Right kidney (tissue), 9 donors: ENCODE measurements at places on chromosomes 3 and 15.

- DNase-seq = no peak
These were observed 49.7 kb downstream of the LRTM1 start for GRCh38 chr3:54878145-54878544.

GRCh38 chr3:133491481-133492059 lies 81.9 kb upstream of the CDV3 start:
- DNase-seq = no peak

DNA sequence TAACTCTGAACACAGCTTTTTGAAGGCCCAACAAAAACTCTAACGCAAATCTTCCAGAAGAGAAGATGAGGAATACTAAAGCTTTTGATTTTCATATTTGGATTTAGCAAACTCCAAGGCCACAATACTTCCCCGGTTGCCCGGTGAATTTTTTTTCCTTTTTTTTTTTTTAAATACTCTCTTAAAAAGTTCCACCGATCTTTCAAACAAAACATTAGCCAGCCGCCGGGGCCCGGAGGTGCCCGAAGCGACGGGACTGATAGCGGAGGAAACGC lies 2.3 kb downstream of the FOXL2 start:
- DNase-seq = no peak

- DNase-seq = peak; percentile 59
These were observed 749 bp downstream of the SRGAP3 start for GRCh38 chr3:9248522-9249271.

GRCh38 chr3:45267097-45267496 lies 41.0 kb upstream of the TMEM158 start:
- no peak for DNase-seq

- no peak for DNase-seq
These were observed 7.6 kb downstream of the SLC27A2 start for GRCh38 chr15:50189633-50190032.

DNA sequence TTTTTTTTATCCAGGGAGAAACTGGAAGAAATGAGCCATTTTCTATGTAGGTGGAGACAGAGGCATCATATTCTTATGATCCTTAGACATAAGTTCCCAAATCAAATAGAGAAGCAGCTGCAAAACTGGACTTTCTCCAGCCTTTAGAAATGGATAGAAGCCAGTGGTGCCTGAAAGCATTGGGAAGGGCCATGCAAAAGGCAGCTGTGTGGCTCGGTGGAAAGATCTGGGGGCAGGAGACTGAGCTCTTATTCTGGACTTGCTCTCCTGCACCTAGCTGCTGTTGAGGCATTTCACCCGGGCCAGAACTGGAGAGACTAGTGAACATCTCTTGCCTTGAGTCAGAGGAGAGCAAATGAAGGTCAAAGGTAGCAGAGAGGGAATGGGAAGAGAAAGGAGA lies 73.1 kb downstream of the TFG start:
- no peak for DNase-seq

- no peak for DNase-seq
These were observed 2.1 kb downstream of the QTRT2 start for GRCh38 chr3:114058646-114059045.

DNA sequence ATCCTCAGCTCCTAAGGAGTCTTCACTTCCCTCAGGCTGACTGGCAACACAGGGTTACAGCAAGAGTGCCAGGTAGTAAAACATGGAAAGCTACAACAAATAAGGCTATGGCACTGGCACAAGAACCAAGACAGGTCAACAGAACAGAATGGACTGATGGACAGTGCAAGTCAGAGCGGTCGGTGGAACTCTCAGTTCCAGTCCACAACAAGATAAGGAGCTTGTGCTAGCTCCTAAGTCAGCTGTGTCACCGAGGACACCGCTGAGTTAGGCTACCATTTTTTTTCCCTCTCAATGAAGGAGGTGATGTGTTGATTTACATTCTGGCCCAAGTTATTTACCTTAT lies 55.9 kb upstream of the LIMD1 start:
- no peak for DNase-seq

DNA sequence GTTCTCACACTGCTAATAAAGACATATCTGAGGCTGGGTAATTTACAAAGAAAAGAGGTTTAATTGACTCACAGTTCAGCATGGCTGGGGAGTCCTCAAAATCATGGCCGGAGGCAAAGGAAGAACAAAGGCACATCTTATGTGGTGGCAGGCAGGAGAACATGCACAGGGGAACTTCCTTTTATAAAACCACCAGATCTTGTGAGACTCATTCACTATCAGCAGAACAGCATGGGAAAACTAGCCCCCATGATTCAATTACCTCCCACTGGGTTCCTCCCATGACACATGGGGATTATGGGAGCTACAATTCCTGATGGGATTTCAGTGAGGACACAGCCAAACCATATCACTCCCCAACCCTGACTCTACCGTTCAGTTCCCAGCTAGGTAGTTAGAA lies 59.7 kb upstream of the MINAR1 start:
- no peak for DNase-seq

GRCh38 chr15:28098766-28099554 lies at the start of gene OCA2:
TSS of gene OCA2 (minus strand) at chr15:28099315. CDS start at chr15:28081874, 17,441 bp downstream.
- DNase-seq = peak; percentile 78

DNA sequence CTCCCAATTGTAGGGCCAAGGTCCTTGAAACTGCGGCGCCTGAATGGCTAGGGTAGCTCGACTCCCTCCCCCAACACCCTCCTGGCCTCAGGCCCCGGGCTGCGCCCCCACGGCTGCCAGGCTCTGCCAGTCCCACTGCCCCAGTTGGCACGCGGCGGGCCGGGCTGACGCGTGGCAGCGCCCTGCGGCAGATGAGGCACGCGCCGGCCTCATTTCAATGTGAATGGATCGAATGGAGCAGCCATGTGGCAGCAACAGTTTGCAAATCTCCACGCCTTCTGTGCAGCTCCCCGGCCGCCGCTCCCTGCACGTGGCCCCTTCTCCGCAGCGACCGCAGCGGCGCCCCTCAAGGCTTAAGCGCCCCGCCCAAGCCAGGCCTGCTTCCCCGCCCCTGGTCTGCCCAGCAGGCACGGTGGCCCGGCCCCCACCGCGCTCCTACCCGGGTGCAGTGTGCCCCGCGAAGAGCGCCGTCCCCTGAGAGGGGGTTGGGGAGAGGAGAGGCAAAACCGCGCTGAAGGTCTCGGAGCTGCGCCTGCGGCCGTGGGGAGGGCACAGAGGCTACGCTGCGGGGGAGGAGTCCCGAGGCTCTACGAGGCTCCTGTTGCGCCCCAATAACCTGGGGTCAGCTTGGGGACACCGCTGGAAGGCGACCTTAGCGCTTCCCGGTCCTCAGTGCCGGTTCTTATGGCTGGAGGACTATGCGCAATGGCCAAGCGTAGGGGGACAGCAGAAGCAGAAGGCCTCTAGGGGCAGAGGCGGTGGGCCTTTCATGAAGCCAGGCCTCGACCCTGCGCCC lies 3.1 kb upstream of the DLL4 start:
- peak; percentile 71 for DNase-seq

GRCh38 chr3:188362405-188362831 lies 208.5 kb downstream of the LPP start:
- no peak for DNase-seq

DNA sequence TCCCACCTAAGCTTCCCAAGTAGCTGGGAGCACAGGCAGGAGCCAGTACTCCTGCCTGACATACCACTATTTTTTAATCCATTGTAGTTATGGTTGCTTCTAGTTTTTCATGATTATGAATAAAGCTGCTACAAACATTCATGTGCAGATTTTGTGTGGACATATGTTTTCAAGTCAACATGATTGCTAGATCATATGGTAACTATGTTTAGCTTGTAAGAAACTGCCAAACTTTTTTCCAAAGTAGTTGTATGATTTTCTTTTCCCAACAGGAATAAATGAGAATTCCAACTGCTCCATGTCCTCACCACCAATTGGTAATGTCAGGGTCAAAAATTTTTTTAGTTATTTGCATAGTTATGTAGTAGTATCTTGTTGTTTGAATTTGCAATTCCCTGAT lies 136.8 kb upstream of the THRB start:
- no peak for DNase-seq

DNA sequence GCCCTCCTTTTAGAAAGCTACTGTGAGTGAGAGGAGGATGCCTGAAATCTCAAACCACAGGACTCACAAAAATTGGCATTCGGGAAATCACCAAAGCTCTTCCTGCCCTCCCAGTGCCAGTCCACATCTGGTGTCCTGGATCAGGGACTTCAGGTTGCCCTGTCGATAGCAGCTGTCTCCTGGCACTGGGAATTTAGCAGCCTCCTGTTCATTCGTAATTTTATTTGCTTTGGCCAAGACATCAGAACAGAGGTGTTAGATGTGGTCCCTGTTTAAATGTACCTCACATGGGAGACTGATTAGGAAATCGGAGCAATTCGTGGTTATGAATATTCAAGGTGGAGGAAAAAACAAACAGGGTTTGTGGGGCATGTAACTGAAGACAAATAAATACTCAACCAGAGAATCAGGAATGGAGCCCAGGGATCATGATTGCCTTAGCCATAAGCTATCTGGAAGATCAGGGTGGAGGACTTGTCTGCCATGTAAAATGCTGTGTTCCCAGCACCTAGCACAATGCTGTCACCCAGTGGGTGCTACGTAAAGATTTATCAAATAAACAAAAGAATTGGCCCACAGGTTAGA lies 265.2 kb upstream of the PROK2 start:
- no peak for DNase-seq

DNA sequence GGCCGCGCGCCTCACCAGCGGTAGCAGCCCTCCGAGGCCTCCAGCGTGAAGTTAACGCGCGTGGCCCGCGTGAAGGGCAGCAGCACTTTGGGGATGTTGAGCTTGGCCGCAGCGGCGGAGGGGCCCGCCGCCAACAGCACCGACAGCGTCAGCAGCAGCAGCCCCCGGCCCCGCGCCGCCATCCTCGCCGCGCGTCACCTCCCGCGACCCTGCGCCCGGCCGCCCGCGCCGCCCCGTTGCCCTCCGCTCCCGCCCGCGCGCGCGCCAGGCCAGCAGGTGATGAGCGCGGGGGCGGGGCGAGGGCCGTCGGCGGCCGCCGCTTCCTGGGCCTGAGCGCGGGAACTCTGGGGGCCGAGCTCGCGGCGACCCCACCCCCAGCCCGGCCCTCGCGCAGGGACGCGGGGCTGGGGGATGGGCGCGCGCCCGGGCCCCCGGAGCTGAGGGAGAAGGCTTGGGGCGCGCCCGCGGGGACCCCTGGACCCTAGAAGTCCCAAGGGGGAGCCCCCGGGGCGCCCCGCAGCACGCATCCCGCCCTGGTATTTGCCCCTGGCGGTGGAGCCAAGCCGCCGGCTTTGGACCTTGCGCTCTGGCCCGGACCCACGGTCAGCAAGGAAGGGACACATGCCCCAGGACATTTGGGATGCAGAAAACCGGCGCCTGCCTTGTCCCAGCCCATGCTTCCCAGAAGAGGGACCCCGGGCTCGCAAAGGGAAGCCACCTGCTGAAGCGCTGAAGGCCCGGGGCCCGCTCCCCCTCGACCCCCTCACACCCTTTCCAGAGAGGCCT lies at the start of gene NUP210:
Gene NUP210 (minus strand): TSS at position 278 of the 786 bp plus-strand sequence. CDS start 96 bp downstream, at position 182.
- DNase-seq = peak; percentile 73

- no peak for DNase-seq
These were observed 218.4 kb upstream of the MLF1 start for GRCh38 chr3:158352551-158352950.

DNA sequence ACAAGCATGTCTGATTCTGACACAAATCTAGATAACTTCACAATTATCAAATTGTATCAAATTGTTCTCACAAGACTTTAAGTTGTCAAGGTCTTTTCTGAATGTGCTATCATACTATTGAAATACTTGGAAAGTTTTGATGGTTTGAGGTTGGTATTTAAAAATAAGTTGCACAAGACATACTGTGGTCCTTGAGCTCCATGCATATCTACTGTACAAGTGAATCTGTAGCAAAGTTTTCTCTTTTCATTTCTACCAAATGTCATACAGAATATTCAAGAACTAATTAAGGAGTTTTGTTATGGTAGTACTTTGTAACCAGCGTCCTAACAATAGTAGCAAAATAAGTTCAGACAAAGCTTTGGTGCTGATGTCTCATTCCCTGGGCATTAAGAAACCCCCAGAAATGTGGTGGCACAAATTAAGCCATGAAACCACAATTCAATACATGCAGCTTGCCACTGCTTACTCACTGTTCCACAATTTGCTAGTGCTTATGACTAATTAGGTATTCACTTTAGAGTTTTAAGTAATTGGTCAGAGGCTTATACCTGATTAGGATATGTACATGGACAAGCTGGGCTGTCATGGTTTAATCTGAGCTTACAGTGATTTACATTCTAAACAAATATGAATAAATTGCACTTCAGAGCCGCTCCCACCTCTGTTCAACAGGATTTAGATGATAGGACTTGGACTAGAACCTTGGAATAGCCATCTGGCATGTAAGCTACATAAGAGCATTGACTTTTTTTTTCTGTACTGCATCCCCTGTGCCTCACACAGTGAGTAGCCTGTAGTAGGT lies 8.8 kb downstream of the TBC1D23 start:
- DNase-seq = no peak

DNA sequence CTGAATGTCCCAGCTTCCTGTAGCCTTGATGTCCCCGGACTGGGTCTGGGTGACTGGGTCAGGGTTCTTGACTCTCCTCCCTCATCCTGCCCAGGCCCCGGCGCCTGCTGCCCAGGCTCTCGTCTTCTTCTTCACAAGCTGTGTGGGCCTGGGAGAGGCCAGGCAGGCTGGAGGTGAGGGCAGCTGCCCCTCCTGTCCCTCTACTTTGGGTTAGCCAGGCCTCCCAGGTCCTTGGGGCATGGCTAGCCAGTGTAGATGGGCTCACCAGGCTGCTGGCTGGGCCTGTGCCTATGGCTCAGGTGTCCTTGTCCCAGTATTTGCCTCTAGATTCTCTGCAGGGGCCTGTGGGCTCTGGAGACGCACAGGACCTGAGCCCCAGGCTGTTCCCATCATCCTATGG lies 31.8 kb downstream of the TKT start:
- no peak for DNase-seq

- DNase-seq = peak; percentile 77
These were observed 3.8 kb upstream of the GATA2 start for GRCh38 chr3:128496602-128497304.

GRCh38 chr15:97966924-97967620 lies 6.6 kb downstream of the ARRDC4 start:
- DNase-seq = no peak

GRCh38 chr3:37546876-37547275 lies 314.8 kb upstream of the CTDSPL start:
- no peak for DNase-seq

DNA sequence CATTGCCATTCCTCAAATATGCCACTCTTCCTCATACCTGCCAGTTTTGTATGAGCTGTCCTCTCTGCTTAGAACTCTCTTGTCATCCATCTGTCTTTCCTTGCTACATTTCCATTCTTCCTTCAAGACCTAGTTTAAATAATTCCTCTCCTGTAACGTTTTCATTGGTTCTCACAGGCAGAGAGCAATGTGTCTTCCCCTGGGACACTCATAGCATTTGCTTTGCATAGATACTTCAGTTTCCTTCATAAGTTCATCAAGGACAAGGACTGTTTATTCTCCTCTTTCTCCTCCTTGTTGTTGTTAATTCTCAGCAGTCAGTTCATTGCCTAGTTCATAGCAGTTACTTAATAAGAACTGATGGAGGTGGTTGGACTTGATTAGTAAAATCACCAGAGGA lies 10.5 kb downstream of the NR2C2 start:
- no peak for DNase-seq

DNA sequence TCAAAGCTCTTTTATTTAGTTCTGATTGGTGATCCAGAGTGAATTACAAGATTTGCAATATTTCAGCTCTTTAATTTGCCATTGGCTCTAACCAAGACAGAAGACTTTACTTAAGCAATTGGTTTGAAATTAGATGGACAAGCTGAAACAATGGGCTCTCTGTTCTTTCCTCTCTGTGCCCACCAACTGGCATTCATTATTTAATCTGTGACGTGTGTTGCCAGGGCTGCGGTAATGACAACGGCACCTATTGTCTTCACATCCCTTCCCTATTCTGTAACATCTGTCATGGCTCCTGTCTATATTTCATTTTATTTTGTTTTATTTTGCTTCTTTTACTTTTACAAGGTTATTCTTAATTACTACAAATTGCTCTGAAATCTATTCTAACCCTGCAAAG lies 33.9 kb downstream of the PLD1 start:
- no peak for DNase-seq
